Small intestine (tissue), 16 donors: ENCODE measurements at places on chromosomes 7 and 10.

- DNase-seq = no peak
These were observed 54.6 kb downstream of the AFAP1L2 start for GRCh38 chr10:114349522-114350215.

- no peak for DNase-seq
These were observed 59.0 kb downstream of the GNA12 start for GRCh38 chr7:2785071-2785500.

DNA sequence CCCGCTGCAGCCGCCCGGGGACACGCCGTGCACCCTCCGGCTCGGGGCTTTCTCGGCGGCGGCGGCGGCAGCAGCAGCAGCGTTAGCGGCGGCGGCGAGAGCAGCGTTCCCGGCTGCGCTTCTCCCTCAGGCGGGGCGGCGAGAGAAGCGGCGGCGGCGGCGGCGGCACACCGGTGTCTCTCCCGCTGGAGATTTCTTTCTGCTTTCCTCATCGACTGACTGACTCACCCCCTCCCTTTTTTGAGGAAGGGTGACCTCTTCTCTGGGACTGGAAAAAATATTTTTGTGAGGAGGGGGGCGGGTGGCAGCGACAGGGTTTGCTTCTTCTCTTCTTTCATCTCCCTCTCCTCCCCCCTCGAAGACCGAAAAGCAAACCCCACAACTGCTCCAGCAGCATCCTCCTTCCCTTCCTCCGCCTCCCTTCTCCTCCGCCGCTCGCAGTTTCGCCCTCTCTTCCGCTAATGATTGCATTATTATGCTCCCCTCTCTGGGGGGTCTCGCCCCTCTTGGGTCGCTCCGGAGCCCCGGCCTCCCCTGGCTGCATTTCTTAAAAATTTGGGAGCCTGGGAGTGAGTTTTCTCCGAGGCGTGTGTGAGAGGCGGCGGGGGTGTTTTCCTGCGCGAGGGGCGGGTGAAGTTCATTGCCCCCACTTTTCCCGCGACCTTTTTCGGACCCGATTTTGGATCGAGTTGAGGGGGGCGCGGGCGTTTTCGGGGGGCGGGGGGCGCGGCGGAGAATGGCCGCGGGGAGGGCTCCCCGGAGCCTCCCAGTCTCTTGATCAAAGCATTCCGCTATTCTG lies 411 bp downstream of the AUTS2 start:
- no peak for DNase-seq

DNA sequence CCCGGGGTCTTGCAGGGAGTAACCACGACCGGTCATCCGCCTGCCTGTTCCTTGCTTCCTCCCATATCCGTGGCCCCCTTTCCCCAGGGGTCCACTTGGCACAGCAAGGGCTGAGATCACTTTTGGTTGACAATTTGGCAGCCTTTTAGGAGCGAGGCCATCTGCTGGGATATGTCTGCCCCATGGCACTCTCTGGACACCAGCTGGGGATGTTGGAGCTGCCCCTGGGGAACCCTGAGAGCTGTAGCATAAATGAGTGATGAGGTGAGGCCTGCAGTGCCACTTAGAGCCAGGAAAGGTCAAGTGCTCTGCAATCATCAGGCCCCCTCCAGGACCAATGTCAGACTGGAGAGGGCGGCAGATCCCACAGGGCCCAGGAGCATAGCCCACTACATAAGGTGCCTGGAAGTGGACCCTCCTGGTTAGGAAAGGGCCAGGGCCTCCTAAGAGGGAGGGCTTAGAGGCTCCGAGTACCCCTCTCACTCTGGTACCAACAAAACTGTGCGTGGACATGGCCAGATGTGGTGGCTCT lies 92.1 kb downstream of the HIP1 start:
- DNase-seq = no peak

DNA sequence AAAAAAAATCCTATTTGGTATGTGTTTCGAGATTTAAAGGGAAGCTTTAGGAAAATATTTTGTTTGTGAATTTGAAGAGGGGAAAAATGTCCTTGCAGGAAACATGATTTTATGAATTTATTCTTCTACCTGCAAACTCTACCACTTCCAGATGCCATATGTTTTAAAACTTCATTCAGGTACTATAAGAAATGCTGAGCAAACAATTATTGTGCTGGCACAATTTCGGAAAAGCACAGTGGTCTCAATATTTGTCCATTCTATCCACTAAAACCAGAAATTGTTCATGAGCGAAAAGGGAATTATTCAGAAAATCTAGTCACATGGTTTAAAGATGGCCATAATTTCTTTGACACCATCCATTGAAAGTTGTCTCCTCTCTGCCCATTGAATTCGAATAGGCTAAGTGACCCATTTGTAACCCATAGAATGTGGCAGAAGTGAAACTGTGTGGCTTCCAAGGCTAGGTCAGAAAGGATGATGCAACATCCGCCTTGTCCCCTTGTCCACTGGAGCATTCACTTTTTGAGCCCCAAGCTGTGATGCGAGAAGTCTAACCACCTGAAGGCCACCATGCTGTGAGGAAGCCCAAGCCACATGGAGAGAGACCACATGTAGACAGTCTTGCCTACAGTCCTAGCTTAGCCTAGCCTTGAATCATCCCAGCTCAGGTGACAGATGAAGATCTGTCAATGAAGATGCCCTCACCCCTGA lies 189.8 kb upstream of the PRKCQ start:
- no peak for DNase-seq

- no peak for DNase-seq
These were observed 173.8 kb upstream of the PPP2R2D start for GRCh38 chr10:131726967-131727366.

- peak; percentile 54 for DNase-seq
These were observed 32.8 kb upstream of the ARHGAP12 start for GRCh38 chr10:31961277-31962074.
